Dermis microvascular lymphatic vessel endothelial cell (primary cell): ENCODE measurements at places on chromosomes 5 and 9. TPM values are rescaled to one million over a fixed set of nuclear protein-coding genes. Genes with fewer than 3 reads are reported as not detected.
A peak's percentile ranks its signal among the peaks of the same experiment; 100 is the strongest.

DNA sequence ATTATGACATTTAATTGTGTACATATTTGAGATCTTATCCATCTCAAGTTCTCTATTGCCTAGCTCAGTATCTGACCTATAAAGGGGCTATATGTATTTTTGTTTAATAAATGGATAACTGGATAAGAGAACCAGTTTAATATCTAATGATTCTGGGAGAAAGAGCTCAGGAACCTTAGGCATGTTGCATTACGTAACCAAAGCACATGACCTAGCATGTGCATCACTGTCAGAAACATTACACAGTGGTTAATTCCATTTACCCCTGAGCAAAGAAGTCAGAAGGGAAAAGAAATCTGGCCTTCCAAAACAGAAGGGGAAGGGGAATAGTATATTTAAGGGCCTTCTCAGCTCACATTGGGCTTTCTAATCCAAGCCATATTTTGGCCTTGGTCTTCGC, 12.3 kb downstream of the PAPPA start:
- no peak for DNase-seq

DNA sequence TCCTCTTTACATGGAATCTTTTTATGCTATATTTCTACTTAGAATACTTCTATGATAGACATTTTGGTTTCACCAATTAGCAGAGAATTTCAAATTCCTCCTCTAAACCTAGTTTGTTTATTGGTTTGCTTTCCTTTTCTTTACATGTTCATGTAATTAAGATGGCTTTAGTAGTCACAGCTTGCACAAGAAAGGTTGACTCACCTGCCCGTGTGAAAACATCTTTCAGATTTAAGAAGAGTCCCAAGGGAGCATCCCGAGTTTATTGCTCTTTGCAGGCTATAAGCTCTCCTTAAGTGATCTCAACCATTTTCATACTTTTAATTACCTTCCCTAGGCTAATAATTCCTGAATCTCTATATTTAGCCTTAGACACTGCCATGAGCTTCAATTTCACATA, 28.9 kb downstream of the TYRP1 start:
- DNase-seq, result no peak

DNA sequence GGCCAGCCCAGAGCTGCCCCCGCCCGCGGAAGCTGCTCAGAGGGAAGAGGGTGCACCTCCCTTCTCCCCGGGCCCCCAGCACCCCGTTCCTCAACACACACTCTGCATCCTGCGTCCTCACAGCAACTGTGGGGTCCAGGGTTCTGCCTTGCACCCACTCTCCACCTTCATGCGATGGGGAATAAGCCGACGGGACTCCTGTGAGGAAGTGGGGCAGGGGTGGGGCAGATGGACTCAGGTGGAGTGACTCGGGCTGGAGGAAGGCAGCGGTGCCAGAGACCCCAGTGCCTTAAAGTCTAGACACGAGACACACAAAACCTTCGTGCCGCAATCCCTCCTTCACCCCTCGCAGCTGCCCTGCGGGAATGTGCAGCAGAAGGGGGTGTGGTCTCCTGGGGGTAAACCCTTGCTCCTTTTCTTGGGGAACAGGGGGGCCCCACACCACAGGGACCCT, 8.6 kb downstream of the BRD3 start:
- DNase-seq, result no peak

- peak; percentile 20 for DNase-seq
Measured at GRCh38 chr5:146048994-146049703, 56.2 kb downstream of the PLAC8L1 start.

GRCh38 chr5:18517641-18518380, 883.6 kb downstream of the TAF11L14 start:
- DNase-seq, result no peak

DNA sequence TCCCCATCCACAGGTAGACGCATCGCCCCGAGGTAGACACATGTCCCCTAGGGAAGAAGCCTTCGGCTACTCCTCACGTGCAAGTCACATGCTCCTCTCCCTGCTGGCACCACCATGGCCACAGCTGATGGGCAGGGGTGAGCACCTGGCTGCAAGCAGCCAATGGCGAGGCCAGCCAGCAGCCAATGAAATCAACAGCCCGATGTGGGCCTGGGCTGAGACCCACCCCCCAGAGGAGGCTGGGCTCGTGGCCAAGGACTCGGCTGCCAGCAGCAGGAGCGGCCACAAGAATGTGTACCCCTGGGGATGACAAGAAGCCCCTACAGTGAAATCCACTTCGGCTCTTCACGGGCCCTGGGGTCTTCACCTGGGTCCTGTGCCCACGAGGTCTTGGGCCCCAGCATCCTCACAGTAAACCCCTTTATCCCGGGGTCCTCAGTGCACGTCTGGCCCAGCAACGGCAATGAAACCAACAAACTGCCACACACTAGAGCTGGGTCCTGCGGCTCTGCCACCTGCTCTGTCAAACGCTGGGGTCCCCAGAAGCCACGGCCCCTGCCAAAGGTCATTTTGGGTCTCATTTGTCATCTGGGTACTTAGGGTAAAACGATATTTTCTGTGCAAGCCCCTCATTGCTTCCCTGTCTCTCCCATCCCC, 22.1 kb upstream of the PTGES start:
- no peak for DNase-seq

DNA sequence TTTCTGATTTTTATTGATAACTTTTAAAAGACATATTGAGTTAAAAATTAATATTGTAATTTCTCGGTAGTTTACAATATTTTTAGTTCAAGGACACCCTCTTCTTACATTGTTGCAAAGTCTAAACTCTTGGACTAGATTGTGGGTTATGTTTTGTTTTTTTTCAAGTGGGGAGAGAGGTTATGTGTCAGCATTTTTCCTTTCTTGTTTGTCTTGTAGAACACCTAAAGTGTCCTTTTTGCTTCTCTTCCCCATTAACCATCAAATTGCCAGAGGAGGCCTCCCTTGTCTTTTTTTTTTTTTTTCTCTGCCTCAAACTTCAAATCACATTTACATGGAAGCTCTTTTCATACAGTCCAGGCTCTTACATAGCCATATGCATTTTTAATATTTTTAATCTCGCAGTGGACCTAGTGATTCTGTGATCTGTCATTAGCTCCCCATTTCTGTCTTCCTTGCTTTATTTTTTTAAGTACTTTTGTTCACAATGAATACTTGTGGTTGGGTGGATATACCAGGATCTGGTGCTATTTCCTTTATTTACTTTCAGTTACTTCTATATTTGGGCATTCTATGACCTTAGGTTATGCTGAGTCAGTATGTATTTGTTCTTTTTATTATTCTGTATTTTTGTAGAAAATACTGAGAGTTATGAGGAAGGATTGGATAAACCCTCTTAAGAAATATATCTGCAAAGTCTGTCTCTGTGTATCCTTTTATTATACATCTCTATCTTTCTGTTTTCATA, 2280.6 kb upstream of the ACO1 start:
- DNase-seq, result no peak

Gene ARHGEF37
- total RNA-seq, result 8.3 and 20.6 TPM in 2 replicates

Gene ENTPD2
- not detected in 2 replicates for total RNA-seq
